Neural cell (in vitro differentiated cells): ENCODE measurements at places on chromosomes 1 and 21. TPM values are rescaled to one million over a fixed set of nuclear protein-coding genes. Genes with fewer than 3 reads are reported as not detected.

The ADAMTS5 gene
- 0.90 and 1.6 TPM in 2 replicates for polyA plus RNA-seq

The LRRC38 gene
- not detected in 2 replicates for polyA plus RNA-seq

The DHRS3 gene
- polyA plus RNA-seq = 0.22 TPM in 1 of 2 replicates, not detected in the other

The EVA1B gene
- 0.25 and 2.1 TPM in 2 replicates for polyA plus RNA-seq

The SPATA46 gene
- not detected in 2 replicates for polyA plus RNA-seq

The CA6 gene
- not detected in 2 replicates for polyA plus RNA-seq

The HMGCS2 gene
- not detected in 2 replicates for polyA plus RNA-seq

The ACBD3 gene
- 27.6 and 30.8 TPM in 2 replicates for polyA plus RNA-seq

The ZNF593OS gene
- not detected in 2 replicates for polyA plus RNA-seq

The KIF21B gene
- 53.7 and 73.7 TPM in 2 replicates for polyA plus RNA-seq

The LAMB3 gene
- 4.6 and 5.8 TPM in 2 replicates for polyA plus RNA-seq

The FALEC gene
- not detected in 2 replicates for polyA plus RNA-seq

The TNFSF4 gene
- 0.98 and 1.0 TPM in 2 replicates for polyA plus RNA-seq

The RNU5D-1 gene
- not detected in 2 replicates for polyA plus RNA-seq

The IFI44L gene
- 0.10 TPM in 1 of 2 replicates, not detected in the other for polyA plus RNA-seq

The VWA5B1 gene
- polyA plus RNA-seq = 0.27 and 0.82 TPM in 2 replicates

The BTBD19 gene
- polyA plus RNA-seq = 0.16 TPM in 1 of 2 replicates, not detected in the other

The WNT3A gene
- polyA plus RNA-seq = 0.14 TPM in 1 of 2 replicates, not detected in the other

The MTARC2 gene
- 2.1 TPM in 1 of 2 replicates, not detected in the other for polyA plus RNA-seq

The F3 gene
- 0.10 TPM in 1 of 2 replicates, not detected in the other for polyA plus RNA-seq

The DPM3 gene
- 150 TPM in 2 replicates for polyA plus RNA-seq

The RIPK4 gene
- polyA plus RNA-seq = not detected in 2 replicates

The RIPPLY3 gene
- polyA plus RNA-seq = 0.24 and 0.76 TPM in 2 replicates

The CDA gene
- not detected in 2 replicates for polyA plus RNA-seq

The CYP4A11 gene
- 1.6 TPM in 1 of 2 replicates, not detected in the other for polyA plus RNA-seq

The ADORA1 gene
- polyA plus RNA-seq = 7.2 and 18.0 TPM in 2 replicates

The ADGRL2 gene
- 162 and 190 TPM in 2 replicates for polyA plus RNA-seq

The NR1I3 gene
- not detected in 2 replicates for polyA plus RNA-seq

The SLAMF1 gene
- not detected in 2 replicates for polyA plus RNA-seq

The HCN3 gene
- 53.2 and 53.4 TPM in 2 replicates for polyA plus RNA-seq

The ANGPTL1 gene
- polyA plus RNA-seq = not detected in 2 replicates
